NCI-H146 (cell line): ENCODE measurements at places on chromosomes 6 and 20.

- peak; percentile 63 for DNase-seq
These were observed 172.2 kb downstream of the PLCB1 start for GRCh38 chr20:8304124-8304816.

DNA sequence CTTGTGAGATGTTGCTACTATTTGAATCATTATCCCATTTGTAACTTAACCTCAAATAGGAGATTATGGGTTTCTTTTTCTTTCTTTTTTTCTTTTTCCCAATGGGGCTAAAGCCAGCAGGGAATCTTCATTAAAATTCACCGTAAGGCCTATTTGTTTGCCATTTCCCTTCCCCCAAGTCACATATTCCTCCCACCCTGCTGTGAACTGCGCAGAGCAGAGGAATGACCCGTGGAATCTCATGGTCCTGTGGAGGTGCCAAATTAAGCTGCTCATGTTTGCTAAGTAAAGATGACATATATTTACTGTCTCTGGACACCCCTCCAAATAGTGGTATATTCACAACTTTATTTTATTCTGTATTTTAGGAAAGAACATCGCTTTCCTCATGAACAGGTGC, 699.3 kb downstream of the RNF144B start:
- DNase-seq, result peak; percentile 81

DNA sequence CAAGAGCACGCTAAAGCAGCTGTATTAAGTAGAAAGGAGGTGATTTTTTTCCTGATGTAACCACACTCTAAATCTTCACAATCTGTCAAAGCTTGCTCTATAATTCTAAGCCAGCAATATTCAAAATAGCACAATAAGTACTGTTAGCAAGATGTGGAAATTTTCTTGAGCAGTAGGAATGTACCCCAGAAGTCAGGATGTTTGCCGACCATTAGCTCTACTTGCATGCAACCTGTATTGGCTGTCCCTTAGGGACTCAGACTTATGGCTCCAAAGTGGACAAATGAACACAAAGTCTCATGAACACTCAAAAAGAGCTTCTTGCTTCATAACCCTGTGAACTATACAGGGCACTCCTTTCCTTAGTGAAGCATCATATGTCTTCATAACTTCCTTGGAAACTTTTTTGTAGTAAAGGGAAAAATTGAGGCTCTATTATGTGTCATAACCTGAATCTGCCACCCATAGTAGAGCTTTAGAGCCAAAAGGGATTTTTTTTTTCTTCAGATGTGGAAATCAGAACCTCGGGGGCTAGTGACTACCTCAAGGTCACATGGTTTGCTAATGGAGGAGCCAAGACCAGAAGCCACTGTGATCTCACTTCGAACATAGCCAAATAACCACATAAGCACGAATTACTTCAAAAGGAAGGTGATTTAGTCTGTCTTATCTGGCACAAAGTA, 54.5 kb downstream of the ADGRG6 start:
- DNase-seq, result no peak

- DNase-seq, result no peak
These were observed 3.8 kb upstream of the TNFAIP3 start for GRCh38 chr6:137863091-137863797.

DNA sequence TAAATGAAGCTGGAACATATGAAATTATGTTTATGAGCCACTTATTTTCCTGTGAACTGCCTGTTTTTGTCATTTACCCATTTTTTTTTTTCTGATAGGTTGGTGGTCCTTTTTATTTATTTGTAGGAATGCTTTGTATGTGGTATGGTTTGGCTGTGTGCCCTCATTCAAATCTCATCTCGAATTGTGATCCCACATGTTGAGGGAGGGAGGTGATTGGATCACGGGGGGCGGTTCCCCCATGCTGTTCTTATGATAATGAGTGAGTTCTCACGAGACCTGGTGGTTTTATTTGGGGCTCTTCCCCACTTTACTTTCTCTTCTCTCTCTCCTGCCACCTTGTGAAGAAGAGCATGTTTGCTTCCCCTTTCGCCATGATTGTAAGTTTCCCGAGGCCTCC, 77.3 kb downstream of the CDH26 start:
- no peak for DNase-seq

- no peak for DNase-seq
These were observed 462.3 kb downstream of the CDC5L start for GRCh38 chr6:44849806-44850205.

- DNase-seq, result peak; percentile 70
These were observed 21.1 kb downstream of the RAET1L start for GRCh38 chr6:150004101-150004782.

GRCh38 chr6:5230081-5230480, 30.7 kb downstream of the LYRM4 start:
- DNase-seq, result no peak

DNA sequence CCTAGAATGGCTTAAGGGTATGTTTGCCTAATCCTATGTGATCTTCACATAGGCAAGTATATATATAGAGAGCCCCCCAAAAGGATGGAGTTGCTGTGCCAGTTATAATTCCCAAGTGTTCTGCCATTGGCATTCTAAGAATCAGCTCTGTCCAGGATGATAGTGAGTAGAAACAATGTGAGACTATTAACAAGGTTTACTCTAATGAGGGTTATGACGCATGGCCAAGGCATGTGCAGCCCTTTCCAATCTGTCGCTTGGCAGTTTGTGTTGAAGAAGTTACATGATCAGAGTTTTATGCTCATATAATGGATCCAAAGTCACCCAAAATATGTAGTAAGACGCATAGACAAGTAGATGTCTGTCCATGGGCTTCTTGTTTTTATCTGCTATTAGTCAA, 33.6 kb downstream of the VGLL2 start:
- no peak for DNase-seq

- DNase-seq, result peak; percentile 21
These were observed 684.8 kb downstream of the QKI start for GRCh38 chr6:164099269-164099865.

DNA sequence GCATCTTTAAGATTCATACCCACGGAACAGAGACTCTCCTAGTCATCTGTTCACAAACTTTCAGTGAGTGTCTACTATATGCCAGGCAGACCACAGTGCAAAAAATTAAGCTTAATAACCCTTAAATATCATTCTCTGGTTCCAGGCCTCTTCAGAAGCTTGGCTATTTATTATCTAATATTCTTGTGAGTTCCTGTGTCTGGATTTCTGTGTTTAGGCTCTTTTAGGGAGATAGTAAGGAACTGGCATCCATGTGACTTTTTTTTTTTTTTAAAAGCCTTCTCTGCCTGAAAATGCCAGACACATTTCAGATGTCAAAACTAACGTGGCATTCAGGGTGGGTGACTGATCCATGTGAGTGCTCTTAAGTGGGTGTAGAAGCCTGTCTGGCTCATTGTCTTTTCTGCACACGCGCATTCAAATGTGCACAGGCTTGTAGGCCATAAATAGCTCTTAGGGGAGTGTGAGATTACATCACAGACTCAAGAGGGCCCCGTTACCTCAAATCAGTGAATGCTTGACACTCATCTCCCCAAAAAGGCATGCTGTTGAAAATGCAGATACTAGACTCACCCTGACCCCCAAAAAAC, 141.9 kb downstream of the GMPR start:
- DNase-seq, result no peak

GRCh38 chr6:36793913-36794712, 45.1 kb downstream of the CPNE5 start:
- no peak for DNase-seq

- no peak for DNase-seq
These were observed 476.1 kb downstream of the TFAP2A start for GRCh38 chr6:9938801-9939200.

DNA sequence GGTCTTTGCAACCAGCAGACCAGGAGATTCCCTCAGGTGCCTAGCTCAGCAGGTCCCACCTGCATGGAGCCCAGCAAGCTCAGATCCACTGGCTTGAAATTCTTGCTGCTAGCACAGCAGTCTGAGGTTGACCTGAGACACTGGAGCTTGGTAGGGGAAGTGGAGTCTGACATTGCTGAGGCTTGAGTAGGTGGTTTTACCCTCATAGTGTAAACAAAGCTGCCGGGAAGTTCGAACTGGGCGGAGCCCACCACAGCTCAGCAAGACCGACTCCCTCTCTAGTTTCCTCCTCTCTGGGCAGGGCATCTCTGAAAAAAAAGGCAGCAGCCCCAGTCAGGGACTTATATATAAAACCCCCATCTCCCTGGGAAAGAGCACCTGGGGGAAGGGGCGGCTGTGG, 34.3 kb downstream of the PRSS35 start:
- DNase-seq, result no peak

- DNase-seq, result no peak
These were observed 140.8 kb downstream of the DTNBP1 start for GRCh38 chr6:15522026-15522425.

DNA sequence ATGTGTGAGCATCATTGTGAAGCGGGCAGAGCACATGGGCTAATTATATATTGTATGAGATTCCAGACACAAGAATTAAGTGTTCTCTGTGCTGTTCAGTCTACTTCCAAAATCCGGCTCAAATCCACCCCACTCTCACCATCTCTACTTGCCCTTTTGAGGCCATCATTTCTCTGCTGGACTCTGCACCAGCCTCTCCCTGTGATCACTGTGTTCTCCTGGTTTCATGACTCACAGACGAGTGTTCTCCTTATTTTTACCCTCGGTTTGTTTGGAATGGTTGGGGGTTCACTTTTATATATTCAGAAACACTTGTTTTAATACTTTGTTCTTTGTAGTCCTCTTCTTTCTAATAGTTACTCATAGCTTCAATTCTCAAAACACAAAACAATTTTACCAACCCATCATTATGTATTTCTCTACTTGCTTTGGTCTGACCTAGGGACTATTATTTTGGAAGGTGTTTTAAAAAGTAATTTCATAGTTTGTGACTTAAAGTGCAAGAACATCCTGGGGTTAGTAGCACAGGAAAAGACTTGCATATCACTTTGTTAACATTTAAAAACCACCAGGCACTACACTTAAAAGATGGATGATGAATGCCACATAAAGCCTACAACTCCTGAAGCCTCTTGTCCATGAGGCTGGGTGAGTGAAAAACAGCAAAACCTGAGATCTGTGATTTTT, 82.7 kb downstream of the UST start:
- DNase-seq, result no peak

- no peak for DNase-seq
These were observed 88.5 kb downstream of the PHACTR1 start for GRCh38 chr6:12804952-12805645.

GRCh38 chr20:38337561-38338140, 8.6 kb upstream of the LBP start:
- DNase-seq, result peak; percentile 49

- no peak for DNase-seq
These were observed 236.9 kb downstream of the QKI start for GRCh38 chr6:163651426-163651825.

DNA sequence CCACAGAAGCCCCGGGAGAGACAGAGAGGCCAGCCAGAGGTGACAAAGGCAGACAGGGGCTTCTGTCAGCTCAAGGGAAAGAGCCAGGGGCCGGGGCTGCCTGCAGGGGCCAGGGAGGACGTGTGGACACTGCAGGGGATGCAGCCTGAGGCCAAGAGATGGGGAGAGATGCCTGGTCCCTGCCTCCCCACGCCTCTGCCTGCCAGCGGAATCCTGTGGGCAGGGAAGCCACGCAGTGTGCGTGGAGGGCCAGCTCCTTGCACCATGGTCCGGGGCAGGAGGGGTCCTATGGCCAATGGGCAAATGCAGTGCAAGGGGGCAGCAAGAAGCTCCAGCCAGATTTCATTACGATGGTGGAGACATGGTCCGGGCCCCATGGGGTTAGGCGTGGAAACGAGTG, 224.9 kb downstream of the CDH4 start:
- no peak for DNase-seq

DNA sequence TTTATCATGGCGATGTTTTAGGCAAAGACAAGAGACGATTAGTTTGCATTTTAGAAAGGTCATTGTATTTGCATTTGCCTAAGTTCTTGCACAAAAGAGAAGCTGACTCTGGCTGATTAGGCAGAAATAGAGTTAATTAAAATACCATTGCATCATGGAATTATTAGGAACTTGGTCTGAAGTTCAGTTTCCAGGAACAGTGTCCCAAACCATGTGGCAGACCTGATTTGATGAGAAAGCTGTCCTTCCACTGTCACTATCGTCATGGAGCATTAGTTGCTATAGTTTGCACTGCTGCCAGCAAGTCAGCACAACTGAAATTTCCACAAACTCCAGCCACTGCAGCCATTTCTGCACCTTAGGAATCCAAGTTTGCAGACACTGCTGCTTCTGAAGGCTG, 24.3 kb upstream of the MCUR1 start:
- DNase-seq, result no peak

- no peak for DNase-seq
These were observed 338.6 kb downstream of the COL12A1 start for GRCh38 chr6:74867291-74867690.

GRCh38 chr20:2206957-2207769, 88.6 kb upstream of the TGM3 start:
- DNase-seq, result peak; percentile 92

DNA sequence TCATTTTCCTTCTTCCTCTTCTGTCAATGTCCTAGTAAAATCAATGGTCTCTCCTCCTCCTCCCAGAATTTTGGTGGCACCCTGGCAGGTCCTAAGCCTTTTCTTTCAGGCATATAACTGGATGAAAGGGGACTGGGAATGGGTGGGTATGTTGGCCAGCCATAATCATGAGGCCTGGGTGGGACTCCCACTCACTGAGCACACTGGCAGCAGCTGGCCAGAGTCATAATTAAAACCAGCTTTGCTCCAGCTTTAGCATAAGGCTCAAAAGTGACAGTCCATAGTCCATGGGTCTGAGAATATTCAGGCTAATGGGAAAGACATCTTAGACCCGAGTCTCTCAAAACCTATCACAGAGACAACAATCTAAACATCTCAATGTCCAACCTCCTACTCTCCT, 190.0 kb upstream of the BTBD3 start:
- DNase-seq, result no peak

DNA sequence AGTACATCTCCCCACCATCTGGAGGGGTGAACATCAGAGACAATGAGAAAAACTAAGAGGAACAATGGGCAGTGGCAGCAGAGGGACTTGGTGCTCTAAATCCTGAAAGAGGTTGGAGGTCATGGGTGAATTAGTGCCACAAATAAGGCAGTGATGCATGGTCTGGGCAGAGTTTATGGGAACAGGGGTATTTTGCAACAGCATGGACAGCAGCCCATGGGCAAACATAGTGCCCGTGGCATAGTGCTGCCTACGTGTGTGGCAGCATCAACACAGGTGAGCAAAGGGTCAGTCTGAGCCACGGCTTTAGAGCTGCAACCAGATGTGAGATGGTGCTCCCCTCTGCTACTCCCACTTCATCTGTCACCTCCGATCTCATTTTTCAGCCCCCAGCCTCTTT, 459.1 kb upstream of the CITED2 start:
- no peak for DNase-seq

DNA sequence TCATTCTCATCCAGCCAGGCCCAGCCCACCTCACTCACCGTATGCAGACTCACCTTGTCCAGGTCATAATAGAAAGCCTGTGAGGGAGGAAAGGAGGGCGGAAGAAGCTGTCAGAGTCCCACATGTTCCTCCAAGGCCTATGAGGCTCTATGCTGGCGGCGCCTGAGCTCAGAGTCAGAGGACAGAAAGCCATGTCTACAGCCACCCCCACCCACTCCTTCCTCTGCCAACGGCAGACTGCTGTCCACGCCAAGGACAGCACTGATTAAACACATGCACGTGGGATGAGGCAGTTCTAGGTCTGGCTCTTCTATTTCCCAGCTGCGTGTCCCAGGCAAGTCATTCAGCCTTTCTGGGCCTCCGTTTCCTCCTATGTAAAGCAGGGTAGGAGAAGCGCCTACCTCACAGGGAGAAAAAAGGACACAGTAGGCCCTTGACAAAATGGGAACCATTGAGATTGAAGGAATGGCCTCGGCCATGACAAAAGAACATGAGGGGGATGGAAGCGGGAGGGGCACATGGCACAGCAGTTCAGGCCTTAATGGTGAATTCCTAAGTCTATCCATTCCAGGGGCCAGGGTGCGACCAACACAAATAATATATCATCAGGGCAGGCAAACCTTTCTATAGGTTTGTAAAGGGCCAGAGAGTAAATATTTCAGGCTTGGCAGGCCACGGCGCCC, 80.1 kb downstream of the RIPOR3 start:
- no peak for DNase-seq
